ENCODE measurements at places on chromosomes 4 and X.

GRCh38 chrX:148659481-148659880 lies 159.1 kb downstream of the AFF2 start:
- DNase-seq = no peak

DNA sequence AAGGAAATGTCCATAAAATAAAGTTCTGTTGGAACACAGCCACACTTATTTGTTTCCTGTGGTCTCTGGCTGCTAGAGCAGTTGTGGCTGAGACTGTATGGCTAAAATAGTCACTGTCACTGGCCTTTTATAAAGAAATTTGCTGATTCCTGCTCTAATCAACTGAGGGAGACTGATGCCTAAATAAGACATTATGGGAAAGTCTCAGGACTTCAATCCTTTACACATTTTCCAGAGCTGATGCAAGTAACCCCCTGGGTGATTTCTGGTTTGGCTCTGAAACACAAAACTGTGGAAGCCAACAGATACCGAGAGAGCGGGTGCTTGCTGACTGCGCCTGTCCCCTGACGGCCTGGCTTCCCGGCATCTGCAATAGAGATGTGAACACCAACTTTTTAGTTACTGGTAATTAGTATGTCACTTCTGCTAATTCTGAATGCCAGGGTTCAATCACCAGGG lies 64.0 kb downstream of the POLR2B start:
- no peak for DNase-seq

DNA sequence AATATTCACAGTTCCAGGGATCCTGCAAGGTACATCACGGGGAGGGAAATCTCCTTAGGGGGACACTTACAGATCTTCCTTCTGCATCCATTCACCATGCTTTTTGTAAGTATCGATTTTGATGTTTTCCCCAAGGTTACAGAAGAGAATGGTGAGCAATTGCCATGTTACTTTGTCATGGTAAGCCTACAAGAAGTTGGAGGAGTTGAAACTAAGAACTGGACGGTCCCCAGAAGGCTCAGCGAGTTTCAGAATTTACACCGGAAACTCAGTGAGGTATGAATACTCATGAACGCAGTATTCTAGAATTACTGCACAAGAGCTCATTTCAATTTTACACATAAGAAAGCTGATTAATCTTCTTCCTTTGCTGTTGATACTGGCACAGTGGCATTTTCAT lies 53.9 kb downstream of the LRP2BP start:
- DNase-seq = no peak

GRCh38 chr4:128517739-128518510 lies 230.3 kb upstream of the PGRMC2 start:
- DNase-seq = peak; percentile 88

- no peak for DNase-seq
Observed at GRCh38 chr4:26583538-26583864, 383 bp upstream of the TBC1D19 start.

GRCh38 chr4:152221816-152222516 lies 313.9 kb downstream of the FBXW7 start:
- DNase-seq = no peak

GRCh38 chrX:93660575-93660974 lies 12.8 kb downstream of the NAP1L3 start:
- no peak for DNase-seq

- no peak for DNase-seq
Observed at GRCh38 chrX:9555354-9555753, 90.5 kb downstream of the TBL1X start.

- no peak for DNase-seq
Observed at GRCh38 chr4:137394018-137394417, 138.3 kb downstream of the PCDH18 start.

DNA sequence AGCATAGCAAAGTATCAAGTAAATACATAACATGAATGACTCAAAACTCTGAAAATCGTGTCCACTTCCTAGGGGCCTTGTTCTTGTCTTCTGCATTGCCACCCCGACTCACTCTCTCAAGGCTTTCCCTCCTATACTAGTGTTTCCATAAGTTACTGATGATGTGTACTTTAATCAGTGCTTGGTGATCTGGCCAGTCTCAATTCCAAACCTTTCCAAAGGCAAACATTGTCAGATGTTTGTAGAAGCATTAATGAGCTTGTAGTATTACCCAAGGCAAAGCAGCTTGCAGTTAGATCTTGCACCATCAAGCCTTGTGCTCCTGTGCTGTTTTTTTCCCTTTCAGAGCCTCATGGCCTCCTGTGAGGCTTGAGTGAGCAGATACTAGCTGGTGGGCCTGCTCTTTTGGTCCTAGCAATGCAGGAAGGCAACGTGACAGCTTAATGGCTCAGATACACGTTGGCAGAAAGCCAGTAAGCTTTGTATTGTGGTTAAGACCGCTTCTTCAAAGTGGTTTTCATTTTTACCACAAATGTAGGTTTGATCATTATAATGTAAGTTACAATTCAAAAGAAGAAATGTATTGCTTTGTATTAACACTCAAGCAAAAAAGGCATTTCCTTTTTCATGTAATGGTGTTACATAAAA lies 51.8 kb downstream of the RBPJ start:
- peak; percentile 53 for DNase-seq

GRCh38 chrX:44010626-44011025 lies 37.4 kb upstream of the NDP start:
- no peak for DNase-seq

DNA sequence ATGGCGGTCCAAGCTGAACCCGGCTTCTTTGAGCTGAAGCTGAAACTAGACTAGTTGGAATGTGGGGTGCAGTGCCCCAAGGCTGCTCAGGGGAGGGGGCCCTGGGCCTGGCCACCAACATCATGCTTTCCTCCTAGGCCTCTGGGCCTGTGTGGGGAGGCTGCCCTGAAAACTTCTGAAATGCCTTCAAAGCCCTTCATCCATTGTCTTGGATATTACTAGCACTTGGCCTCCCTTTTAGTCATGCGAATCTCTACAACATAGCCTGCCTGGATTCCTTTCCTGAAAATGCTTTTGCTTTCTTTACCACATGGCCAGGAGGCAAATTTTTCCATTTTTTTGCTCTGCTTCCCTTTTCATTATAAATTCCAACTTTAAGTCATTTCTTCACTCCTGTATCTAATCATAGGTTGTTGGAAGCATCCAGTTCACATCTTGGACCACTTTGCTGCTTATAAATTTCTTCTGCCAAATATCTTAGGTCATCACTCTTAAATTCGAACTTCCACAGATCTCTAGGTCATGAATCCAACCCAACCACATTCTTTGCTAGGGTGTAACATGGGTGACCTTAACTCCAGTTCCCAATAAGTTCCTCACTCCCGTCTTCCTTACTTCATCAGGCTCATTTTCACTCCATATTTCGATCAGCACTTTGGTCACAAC lies 103.4 kb downstream of the DDIT4L start:
- no peak for DNase-seq

GRCh38 chr4:115396034-115396433 lies 282.6 kb upstream of the NDST4 start:
- DNase-seq = no peak

DNA sequence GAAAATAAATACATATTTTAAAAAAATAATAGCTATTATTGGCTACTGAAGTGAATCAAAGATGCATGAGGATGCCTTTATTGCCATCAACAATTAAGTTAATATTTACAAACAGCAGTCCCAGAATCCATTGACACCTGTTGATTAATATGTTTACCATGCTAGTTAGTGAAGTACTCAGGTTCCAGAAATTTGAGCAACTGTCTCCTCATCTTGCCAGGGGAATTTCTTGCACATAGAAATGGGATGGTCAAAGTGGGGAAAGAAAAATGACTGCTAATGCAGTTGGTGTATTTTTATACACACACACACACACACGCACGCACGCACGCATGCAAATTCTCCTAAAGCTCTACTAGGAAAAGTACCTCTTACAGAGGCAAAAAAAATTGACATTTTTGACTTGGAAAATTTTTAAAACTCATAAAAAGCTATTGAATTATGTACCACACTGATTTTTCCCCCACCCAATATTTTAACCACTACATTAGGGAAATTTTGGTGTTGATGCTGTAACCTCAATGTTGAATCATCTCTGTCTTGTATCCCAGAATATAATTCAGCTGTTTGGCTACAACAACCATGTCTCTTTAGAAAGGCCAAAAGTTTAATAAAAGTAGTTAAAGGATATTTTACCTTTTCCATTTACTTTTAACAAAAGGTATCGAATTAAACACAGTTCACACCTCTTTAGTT lies 105.3 kb upstream of the TMEM150C start:
- DNase-seq = no peak

GRCh38 chr4:76276813-76277212 lies 25.3 kb downstream of the FAM47E start:
- DNase-seq = no peak

DNA sequence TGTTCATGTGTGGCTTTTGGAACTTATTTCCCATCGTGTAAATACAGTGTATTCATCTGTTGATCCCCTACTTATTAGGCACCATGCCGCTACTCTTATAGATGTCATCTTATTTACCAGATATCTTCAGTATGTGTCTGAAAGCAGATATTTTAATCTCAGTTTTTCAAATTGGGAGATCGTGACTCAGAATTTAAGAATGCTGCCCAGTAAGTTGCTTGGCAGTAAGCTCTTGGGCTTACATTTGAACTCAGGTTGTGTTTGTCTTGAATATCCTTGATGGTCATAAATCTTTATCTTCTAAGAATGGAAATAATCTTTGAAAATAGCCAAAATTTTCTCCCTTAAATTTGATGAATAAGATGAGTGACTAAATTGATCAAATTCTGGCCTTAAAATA lies 45.9 kb upstream of the RPA4 start:
- peak; percentile 46 for DNase-seq

- no peak for DNase-seq
Observed at GRCh38 chr4:134540588-134540987, 339.0 kb upstream of the PABPC4L start.

DNA sequence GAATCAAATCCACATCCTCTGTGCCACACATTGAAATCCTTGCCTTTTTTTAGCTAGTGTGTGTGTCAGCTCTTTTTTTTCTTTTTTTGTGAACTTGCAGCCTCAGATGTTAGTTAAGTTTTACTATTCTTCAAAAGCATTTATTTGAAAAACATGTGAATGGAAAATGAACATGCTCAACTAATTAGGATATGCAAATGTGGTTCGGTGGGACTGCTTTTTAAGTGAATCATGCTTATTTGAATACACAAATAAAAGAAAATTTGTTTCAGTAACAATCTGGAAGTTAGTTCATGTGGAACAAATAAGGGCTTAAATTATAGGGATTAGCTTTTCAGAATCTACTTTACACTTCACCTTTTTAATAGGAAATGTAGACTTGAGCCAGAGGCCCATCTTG lies 751.5 kb upstream of the FAM241A start:
- no peak for DNase-seq

DNA sequence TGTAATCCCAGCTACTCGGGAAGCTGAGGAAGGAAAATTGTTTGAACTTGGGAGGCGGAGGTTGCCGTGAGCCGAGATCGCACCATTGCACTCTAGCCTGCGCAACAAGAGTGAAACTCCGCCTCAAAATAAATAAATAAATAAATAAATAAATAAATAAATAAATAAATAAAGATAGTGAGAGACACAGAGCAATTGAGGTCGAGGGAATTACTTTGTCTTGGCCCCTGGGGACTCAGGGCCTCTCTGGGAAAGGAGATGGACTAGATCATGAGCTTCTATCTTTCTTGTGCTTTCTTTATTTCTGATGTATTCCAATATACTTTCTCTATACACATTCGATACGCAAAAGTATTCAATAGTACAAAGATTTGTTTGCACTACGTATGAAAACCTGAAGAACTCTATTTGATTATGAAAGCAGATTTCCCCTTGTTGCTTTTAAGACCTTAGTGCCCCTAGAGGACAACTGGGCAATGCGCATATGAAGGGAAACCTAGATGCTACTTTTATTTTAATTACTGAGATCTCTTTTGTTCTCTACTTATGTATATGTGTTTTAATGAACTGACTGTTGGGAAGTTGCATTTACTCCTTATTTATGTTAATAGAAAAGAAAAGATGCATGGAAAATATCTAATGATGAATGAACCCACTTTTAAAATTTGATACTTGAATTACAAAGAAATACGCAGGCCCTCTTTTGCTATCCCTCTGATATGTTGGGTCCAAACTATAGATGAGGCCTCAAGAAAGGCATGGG lies 12.8 kb upstream of the ELOVL6 start:
- DNase-seq = peak; percentile 52

DNA sequence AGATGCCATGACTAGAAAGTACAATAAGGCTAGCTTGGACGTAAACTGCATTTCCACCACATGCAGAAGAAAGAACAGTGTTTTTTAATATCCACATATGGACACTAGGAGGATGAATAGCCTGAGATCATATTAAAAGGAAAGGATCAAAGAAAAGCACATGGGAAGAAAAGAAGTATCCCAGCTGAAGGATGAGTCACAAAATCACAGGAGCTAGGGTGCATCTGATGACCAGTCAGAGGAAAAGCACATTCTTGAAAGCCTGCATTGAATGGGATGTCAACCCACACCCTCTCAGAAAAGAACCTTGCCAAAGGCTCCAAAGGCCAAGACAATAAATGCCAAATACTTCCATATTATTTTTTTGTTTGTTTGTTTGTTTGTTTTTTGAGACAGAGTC lies 56.8 kb upstream of the PRDX4 start:
- peak; percentile 29 for DNase-seq

DNA sequence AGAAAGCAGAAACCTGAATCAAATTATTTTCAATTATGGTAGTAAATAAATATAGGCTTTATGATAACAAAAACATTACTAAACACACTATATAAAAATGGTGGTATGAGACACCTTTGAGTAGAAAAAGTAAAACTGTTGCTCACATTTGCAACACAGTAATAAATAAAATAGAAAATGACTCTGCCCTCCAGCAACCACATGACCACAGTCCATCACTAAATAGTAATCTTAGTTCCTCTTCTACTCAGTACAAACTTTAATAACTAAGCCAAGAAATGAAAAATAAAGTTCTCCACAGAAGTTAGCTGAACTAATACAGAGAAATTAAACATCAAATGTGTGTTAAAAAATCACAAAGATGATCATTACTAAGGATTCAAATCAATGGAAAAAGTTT lies 108.5 kb downstream of the ADGRA3 start:
- no peak for DNase-seq

Measured in mesendoderm (in vitro differentiated cells).